Daoy (cell line): ENCODE measurements at places on chromosomes 3 and 15. TPM values are rescaled to one million over a fixed set of nuclear protein-coding genes. Genes with fewer than 3 reads are reported as not detected.
A peak's percentile ranks its signal among the peaks of the same experiment; 100 is the strongest.

GRCh38 chr15:79209690-79210089, 72.8 kb upstream of the ANKRD34C start:
- DNase-seq, result no peak

- DNase-seq, result peak; percentile 23
Observed at GRCh38 chr3:160480931-160481330, 31.3 kb upstream of the TRIM59 start.

The ARHGEF26 gene
- total RNA-seq, result 6.6 and 9.3 TPM in 2 replicates

The GHRL gene
- not detected in 2 replicates for total RNA-seq

- DNase-seq, result no peak
Observed at GRCh38 chr3:179842061-179842460, 189.2 kb downstream of the USP13 start.

- no peak for DNase-seq
Observed at GRCh38 chr3:99163314-99163713, 261.8 kb upstream of the DCBLD2 start.

GRCh38 chr3:43213631-43214030, 72.7 kb upstream of the SNRK start:
- no peak for DNase-seq

The REC114 gene
- total RNA-seq, result not detected in 2 replicates

DNA sequence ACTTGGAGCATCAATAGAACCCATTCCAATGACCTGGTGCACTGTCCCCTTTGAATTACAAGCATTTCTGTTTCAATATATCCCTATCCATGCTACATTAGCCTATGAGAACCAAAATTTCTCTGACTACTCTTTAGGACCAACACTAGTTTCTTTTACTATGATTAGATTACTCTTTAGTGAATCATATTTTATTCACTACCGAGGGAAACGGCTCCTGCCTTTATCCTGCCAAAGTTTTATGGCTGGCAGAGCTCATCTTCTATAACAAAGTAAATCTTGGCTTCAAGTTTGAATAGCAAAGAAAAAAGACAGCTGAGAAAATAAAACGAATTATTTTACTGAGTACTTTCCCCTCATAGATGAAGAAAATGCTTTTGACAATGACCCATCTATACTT, 120.9 kb downstream of the SLC9A9 start:
- DNase-seq, result no peak

DNA sequence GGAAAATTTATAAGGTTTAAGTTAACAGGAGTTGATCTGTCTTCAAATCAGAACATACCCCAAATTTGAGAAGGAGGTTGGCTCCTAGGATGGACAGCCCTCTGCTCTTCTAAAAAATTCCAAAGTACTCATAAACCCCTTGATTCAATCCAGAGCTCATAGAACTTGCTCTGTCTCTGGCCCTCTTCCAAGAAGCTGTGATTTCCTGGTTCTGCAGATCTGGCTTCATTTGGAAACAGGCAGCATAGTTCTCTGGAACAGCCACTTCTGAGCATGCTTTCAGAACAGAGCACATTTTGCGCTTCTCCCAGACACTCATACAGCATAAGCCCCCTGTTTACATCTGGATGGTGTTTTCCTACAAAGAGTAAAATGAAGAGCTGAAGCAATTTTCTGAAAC, 96.7 kb downstream of the KBTBD8 start:
- DNase-seq, result no peak

The ARRDC4 gene
- total RNA-seq, result 3.8 and 5.7 TPM in 2 replicates

DNA sequence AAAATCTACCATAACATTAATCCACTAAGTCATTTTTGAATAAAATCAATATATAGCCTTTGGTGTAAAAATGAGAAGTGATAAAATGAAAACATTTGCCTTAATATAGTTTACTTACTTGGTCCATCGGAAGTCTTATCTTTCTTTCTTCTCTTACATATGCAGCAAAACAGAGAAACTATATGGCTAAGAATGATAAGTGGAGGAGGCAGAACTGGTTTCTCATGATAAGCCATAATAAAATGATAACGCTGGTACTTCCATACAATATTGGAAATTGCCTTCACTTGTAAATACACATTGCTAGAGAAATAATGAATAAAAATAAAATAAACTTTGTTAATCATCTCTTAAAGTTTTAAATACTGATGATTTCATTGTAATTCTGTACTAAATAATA, 47.8 kb upstream of the USP50 start:
- no peak for DNase-seq

GRCh38 chr3:179071027-179071322, 634 bp downstream of the ZMAT3 start:
- peak; percentile 3 for DNase-seq

DNA sequence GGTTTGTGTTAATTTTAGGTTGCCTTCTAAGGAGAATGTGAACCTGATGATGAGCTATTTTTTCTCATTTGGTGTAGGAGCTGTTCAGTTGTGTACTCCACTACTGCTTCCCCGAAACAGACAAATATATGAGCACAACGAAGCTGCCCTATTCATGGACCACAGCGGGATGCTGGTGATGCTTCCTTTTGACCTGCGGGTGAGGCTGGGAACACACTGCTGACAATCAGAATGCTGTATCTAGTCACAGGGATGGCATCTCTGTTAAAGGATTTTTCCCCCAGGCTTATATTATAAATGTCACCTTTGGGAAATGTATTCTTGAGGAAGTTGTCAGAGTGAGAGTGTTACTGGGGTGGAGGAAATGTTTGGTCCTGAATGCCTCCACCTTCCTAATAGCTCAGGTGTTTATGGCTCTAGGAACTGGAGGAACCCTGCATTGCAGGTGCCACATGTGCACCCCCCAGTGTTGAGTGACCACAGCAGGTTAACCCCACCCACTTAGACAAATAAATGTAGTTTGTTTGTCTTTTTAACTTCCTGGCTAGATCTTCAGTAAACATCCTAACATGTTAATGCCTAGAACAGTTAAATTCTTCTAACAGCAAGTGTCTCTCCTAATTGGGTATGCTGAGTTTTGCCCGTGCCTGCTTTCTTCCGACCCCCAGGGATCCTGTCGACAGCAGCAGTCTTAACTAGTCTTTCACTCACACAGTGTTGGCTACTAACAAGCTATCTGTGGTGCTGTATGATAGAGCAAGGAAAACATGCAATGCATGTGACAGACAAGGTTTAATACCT, 35.7 kb downstream of the SRP14 start:
- no peak for DNase-seq

The NDN gene
- total RNA-seq, result 139 and 158 TPM in 2 replicates

DNA sequence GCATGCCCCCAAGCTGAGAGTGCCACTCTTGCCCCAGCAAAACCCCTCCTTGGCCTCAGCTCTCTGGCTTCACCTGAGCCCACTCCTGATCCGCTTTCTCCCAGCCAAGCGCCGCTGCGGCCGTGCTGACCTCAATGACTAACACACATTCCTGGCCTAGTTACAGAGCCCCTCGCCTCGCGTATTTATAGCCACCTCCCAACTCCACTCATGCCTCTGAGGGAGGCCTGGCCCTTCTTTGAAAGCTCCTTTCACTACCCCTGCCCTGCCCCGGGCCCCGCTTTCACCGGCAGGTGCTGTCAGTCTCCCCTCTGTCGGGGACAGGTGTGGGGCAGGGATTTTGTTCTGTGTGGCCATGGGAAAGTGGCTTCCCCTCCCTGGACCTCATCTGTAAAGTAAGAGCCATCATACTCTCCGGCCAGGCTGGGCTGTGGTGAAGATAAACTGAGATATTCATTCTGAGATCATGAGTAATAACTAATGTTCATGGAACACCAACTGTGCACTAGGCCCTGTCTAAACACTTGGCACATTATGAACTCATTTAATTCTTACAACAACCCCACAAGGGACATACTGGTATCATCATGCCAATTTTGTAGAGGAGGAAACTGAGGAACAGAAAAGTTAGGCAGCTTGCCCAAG, 13.2 kb upstream of the ATP2B2 start:
- DNase-seq, result peak; percentile 86

DNA sequence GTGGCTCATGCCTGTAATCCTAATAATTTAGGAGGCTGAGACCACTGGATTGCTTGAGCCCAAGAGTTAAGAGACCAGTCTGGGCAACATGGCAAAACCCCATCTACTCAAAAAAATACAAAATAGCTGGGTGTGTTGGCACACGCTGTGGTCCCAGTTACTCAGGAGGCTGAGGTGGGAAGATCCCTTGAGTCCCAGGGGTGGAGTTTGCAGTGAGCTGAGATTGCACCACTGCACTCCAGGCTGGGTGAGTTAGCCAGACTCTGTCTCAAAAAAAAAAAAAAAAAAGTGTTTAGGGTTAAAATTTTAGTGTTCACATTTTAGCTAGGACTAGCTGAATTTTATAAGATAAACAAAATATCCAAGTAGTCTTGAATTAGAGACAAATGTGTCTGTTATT, 1340.1 kb upstream of the EPHA6 start:
- DNase-seq, result no peak
